NCI-H2029 (cell line): ENCODE measurements at places on chromosomes 4 and X.

DNA sequence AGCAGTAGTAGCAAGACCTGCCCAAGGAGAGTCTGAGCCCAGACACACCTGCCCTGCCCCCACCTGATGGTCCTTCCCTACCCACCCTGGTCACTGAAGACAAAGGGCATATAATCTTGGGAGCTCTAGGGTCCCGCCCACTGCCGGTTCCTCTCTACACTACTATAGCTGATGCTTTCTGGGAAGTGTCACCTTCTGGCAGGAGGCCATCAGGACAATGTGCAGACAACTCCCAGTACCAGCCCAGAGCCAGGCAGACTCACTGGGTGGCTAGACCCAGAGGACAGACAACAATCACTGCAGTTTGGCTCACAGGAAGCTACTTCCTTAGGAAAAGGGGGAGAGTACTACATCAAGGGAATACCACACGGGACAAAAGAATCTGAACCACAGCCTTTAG lies 312.7 kb downstream of the SPRY1 start:
- no peak for DNase-seq

- no peak for DNase-seq
These were observed 79.4 kb downstream of the ABLIM2 start for GRCh38 chr4:8079031-8079885.

GRCh38 chr4:3355266-3355748 lies 62.5 kb downstream of the RGS12 start:
- DNase-seq: no peak

DNA sequence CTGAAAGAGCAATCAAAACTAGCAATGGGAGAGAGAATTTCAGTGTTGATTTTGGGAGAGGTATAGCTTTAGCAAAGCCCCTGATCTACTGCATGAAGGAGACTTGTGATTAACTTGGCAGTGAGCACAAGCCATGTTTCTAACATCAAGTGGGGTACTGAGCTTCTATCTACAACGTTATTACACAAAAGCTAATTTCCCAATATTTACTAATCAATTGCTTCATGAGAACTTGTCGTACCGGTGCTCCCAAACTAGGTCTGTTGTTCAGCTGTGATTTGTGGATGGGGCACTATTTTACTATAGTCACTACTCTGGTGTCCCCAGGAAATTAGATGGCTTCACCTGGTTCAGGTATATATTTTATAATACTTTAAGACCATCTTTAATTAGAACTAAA lies 16.2 kb downstream of the ANK2 start:
- no peak for DNase-seq

DNA sequence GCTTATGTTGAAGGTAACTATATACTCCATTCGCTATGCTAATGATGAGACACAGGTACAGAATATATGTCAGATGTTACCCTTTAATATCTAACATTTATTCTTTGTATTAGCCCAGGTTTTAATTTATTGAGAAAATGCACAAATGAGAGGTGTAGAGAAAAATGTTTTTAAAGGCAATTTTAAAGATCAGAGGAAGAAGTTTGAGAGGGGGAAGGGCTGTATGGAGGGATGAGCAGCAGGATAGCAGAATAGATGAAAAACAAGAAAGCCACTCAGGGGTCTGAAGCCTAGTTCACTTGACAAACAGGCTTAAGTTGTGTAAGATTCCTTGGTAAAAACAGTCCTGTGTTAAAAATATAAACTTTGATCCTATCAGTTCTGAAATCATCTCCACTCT lies 3.7 kb downstream of the MAB21L2 start:
- no peak for DNase-seq

DNA sequence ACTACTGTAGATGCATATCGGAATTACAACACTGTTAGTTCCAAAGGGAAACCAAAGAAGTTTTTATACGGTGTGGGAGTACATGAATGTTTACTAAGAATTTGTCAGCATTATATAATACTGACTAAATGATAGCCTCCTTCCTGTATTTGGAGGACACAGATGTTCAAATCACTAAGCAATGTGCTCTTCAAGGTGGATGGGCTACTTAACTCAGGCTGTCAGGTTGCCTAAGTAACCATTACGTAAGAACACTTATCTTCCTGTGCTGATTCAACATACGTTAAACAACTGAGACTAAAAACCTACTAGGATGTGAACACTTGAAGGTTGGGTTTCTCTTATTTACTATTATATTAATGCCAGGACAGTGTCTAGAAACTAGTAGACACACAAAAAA lies 81.9 kb upstream of the HPGD start:
- peak; percentile 92 for DNase-seq

DNA sequence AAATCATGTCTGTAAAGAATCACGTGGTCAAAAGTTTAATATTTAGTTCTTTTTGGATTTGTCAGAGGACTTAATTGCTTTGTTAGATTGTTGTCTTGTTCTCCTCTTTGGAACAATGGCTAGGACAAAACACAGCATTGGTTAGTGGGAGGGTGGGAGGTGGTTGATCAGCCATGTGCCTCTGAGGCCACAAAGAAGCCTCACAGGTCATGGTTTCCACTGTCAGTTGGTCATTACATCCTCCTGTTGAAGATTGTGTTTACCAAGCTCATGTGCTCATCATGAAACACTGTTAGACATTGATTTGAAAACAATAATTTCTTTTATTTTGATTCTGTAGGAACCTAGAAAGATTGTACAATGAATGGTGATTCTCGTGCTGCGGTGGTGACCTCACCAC lies 31.9 kb downstream of the ADD1 start:
- DNase-seq: no peak

DNA sequence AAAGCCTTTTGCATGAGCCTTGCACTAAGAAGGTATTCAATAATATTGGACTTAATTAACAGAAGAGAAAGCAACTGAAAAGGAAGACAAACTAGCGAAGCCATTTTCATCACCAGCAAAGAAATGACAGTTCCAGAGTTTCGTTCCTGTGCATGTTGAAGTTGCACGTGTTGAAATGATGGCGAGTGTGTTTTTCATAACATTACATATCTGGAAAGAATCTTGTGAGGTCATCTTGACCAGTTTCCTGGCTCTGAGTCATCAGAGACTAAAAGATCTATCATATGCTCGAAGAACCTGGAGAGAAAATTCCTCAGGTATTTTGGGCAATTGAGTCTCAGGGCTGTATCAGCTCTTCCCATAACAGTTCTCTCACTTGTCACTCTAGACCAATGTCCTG lies 106.2 kb upstream of the MAML3 start:
- DNase-seq: no peak

GRCh38 chrX:41596596-41596995 lies 92.2 kb upstream of the GPR34 start:
- no peak for DNase-seq

GRCh38 chrX:77431227-77431626 lies 16.0 kb upstream of the FGF16 start:
- no peak for DNase-seq

DNA sequence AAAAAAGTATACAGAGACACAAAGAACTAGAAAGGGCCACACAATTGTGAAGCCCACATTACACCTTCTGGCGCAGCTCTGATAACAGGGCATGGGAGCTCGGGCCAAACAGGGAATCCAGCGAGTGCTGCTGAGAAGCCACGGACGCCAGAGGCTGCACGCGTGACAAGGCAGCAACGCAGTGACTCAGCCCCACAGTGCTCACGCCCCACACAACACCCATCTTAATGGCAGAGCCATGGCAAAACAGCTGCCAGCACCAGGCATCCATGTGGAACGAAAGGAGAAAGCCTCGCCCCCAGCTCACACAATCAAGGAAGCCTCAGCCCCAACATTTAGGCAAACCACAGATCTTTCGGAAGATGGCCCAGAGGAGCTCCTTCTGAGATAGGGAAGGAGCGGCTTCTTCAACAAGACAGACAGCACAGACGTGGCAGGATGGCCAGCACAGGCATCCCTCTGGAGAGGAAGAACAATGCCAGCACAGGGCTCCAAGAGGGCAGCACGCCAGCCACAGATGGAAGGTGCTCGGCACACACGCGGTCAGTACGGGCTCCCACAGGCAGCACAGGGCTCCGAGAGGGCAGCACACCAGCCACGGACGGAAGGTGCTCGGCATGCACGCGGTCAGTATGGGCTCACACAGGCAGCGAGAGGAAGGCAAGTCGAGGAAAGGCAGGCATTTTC lies 33.1 kb downstream of the GAK start:
- DNase-seq: no peak

GRCh38 chr4:38387348-38387747 lies 276.7 kb upstream of the KLF3 start:
- peak; percentile 62 for DNase-seq

DNA sequence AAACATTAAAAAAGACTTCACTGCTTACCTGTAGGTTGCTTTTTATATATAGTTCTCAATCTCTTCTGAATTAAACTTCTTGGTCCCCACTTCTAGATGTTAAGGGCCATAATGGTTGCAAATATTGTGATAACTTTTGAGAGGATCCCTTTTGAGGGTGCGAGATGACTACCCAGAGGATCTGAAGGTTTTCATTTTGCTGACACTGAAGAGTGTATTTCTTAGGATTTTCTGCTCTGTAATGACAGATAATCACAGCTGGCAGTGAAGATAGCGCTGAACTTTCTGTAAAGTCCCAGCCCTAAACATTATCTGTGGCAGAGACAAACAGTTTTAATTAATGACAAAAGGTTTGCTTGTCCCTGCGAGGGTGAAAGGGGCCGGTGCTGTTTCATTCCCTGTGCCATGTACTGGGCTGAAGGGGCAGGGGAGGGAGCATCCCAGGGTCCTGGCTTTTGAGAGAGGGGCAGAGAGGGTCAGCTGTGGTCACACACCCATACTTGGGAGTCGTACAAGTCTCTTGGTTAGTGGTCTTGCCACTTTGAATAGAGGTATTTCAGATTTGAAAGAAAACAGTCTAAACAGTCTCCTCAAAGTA lies 22.2 kb downstream of the CLCN4 start:
- DNase-seq: no peak

GRCh38 chr4:146981651-146982050 lies 36.0 kb upstream of the TTC29 start:
- DNase-seq: no peak

DNA sequence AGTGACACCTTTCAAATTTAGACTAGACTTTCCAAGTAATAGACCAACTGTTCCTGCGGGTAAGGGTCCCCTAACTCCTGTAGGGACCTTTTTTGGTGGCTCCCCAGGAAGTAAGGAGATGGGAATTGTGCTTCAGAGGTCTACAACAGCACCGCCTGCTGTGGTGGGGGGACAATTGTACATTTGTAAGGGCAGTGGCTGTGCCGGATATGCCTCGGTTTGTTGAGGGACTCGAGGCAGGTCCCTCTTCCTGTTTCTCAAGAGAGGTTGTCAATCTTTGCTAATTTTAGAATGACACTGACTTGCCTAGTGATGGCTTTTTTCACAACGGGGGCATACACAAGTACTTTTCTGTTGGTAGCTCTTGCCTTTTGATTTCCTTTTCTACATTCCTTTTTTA lies 15.5 kb upstream of the HSD17B11 start:
- no peak for DNase-seq

DNA sequence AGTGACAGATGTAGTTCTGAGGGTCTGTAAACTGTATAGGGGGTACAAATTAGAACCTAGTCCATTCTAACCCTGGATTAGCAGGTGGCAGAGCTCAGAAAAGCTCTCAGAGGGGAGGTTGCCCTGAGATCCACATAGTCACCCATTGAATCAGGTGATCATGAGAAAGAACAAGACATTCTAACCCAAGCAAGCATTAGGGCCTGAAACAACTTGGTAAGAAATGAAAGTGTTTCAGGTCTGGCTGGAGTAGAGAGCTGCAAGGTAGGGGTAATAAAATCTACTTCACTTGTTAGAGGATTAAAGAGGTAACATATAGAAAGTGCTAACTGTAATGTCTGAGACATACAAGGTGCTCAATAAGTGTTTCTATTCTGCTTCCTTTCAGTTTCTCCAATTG lies 8.8 kb upstream of the BMP2K start:
- no peak for DNase-seq

DNA sequence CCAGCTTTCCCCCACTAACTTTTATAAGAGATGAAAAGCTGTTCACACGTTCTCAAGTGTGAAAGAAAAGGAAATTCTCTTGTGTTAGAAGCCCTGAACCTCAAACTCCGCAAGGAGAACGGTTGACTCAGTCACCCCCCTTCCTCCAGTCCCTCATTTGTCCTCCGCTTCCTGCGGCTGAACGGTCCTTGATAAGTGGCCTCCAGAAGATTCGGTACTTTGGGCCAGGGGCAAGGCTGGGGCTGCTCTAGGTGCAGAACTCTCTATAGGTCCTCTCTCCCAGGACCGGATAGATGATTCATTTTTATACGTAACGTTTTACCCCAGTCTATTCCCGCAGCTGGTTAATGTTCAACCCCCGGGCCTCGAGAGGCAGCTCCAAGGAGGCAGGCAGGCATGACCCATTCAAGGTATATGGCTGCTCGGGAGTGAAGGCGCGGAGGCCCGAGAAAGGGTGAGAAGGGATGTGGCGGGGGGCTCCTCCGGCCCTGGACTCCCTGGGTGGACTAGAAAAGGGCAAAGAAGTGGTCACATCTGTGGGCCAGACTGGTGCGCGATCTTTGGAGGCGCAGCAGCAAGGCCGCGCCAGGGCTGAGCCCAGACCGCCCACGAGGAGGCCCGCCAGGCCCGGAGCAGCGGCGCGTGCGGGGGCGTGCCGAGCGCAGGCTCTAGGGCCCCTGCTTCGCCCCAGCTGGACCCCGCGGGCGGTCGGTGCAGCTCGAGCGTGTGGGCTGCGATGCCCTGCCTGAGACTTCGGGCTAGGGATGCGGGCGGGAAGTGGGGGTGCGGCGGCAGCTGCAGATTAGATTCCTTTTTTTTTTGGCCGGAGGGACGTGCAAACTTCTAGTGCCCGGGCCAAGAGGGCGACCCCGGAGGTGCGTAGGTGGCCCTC lies 11.7 kb downstream of the PITX2 start:
- no peak for DNase-seq

- DNase-seq: peak; percentile 40
These were observed at the start of gene OCRL for GRCh38 chrX:129540068-129540653. Gene OCRL, plus strand, starts transcription at chrX:129540259. Its CDS starts 181 bp downstream, at chrX:129540440.

DNA sequence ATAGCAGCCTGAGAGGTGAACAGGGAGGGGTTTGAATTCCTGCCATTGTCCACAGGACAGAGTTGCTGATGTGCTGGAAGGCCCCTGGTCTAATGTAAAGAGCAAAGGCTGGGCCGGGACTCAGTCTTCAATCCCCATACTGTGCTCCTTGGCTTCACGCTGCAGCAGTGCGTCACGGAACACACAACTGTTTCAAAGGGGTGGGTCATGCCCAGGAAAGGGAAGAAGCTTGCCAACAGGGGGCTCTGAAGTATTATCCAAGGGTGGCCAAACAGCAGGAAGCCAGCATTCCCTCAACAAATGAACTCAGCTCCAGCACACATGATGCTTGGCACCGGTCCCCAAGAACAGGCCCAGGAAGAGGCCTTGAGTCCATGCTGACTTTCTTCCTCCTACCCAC lies 122.5 kb downstream of the NFKB1 start:
- no peak for DNase-seq

- DNase-seq: peak; percentile 32
These were observed 487 bp downstream of the HMGB2 start for GRCh38 chr4:173333658-173334084.

GRCh38 chr4:159178979-159179969 lies 76.4 kb downstream of the RAPGEF2 start:
- no peak for DNase-seq

DNA sequence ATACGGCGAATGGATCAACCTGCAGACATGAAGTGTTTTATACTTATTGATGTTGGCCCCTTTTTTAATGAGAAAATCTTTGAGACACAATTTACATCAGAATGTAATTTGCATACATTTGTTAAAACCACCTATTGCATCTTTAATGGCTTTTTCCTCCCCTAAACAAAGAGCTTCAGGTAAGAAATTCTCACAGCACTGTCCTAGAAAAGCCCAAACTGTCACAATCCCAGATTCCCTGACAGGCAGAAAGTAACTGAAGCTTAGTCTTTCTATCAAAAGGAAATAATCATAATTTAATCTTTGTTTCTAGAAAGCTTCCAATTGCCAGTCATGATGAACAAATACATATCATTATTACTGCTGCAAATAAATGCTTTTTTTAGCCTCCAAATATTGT lies 407.9 kb downstream of the TMA16 start:
- DNase-seq: no peak
